NCI-H526 (cell line): ENCODE measurements at places on chromosomes 5 and 9.

DNA sequence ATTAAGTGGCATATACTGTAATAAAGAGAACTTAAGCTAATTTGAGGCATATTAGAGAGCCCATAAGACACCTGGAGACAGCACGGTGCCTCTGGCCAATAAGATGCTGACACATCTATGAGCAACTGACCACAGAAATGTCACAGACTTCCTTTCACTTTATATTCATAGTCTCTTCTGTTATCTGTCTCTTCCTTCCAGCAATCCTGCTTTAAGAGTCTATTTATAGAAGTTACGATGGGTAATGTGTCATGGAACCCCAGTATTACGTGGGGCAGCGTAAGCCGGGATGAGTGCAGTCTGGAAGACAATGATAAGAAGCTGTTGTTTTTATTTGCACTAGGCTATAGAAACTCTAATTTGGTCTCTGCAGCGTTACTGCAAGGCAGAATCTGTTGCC lies 136.8 kb downstream of the CFAP90 start:
- no peak for DNase-seq

- DNase-seq, result no peak
Measured at GRCh38 chr9:89368550-89368949, 50.2 kb downstream of the SECISBP2 start.

GRCh38 chr5:133913413-133914155 lies 54.8 kb downstream of the C5orf15 start:
- no peak for DNase-seq

DNA sequence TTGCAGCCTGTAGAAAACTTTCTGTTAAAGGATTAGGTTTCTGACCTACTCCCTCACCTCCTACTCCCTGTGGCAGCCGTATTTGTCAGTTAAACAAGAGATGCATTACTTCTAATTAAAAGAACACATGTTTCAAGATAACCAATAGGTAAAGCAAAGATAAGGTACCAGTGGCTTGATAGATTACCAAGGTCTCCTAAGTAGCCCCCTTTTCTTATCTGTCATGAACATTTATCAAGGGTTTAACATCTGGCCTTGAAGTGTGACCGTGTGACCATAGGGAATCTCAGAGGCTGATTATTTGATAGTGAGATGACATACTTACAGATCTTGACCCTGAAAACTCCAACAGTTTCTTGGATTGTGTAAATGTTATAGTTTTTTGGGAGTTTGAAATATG lies 764.0 kb upstream of the EDIL3 start:
- DNase-seq, result no peak

DNA sequence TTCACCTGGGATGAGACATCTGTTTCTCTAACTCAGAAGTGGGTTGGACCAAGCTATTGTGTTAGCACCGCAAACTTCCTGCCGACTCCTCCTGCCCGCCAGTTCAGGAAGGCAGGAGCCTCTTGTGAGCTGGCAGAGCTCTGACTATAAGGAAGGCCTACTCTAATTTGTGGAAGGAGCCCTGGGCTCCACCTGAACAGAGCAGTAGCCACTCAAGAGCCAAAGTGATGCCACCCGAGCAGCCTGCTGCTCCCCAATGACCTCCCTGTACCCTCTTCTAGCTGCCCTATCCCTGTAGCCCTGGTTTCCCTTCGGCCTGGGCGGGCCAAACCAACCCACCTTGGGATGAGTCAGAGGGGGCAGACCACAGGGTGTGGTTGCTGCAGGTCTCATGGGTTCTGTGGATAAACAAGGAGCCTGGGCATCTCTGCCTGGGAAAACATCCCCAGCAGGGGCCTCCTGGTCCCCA lies 81.6 kb downstream of the PSD2 start:
- DNase-seq, result no peak

DNA sequence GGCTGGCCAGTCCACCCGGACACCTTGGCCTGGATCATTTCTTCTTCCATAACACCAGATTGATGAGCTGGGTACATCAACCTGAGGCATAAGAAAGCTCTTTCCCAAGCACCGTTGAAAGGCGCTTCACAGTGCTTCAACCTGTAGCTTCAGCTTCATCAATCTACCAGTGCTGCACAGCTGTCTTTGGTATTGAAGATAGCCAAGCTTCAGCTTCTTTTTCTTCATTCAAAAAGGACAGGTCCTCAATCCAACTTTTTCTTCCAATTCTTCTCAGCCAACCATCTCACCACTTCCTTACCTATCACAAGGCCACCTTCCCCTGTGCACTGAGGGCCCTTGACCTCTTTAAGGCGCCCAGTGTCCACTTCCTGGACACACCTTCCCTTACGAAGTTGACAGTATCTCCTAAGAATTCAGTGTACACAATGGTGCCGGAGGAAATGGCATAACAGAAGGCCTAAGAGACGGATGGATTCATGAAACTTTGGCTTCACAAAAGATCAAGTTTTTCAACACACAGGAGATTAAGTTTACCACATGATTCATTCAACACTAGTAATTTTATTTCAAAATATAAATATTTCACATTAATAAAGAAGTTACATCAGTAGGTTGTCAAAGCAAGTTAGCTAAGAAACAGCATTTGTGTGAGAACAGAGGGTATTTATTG lies 1.4 kb upstream of the CTNNAL1 start:
- DNase-seq, result no peak

GRCh38 chr5:90689064-90689463 lies 130.5 kb downstream of the ADGRV1 start:
- no peak for DNase-seq

- DNase-seq, result no peak
Measured at GRCh38 chr9:80866121-80866520, 823.2 kb downstream of the TLE1 start.

DNA sequence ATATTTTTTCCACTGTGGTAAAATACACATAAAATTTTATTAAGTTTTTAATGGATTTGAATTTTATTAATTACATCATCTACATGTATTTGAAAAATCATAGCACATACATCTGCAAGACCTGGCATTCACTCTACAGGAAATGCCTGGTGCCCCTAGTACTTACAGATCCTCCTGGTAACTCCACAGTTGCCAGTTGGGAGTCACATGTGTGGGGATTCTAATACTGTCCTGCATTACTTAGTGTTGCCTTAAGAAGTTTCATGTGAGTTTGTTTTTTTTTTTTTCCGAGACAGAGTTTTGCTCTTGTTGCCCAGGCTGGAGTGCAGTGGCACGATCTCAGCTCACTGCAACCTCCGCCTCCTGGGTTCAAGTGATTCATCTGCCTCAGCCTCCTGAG lies 18.1 kb downstream of the KDM3B start:
- DNase-seq, result no peak

- no peak for DNase-seq
Measured at GRCh38 chr5:4576161-4576748, 563.9 kb upstream of the ADAMTS16 start.

- no peak for DNase-seq
Measured at GRCh38 chr5:50547303-50547702, 106.2 kb upstream of the EMB start.

DNA sequence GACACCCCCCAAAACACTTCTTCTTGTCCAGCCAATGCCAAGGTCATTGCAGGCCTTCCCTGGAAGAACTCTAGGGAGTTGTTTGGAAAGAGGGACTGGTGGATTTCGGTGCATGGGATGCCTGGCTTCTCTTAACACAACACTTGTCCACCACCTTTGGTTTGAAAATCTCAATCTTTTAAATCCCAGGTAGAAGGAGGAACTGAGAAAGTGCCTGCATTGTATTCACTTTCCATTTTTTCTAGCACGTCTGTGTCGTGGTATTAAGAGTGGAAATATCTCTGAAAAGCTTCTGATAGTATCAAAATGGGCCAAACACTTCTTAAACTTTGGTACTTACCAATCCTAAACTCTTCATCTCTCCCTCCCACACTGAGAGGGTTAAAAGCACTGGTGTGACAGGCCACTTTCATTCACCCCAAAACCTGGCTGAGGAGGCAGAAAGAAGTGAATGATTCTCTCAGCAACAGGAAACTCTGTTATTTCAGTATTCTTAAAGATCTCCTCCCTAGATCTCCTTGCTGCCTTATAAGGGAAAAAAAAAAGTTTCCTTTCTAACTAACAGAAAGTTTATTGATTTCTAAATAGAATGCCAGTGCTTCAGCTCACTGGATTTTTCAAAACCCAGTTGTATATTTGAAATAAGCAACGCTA lies 3.9 kb upstream of the NFIB start:
- no peak for DNase-seq

- no peak for DNase-seq
Measured at GRCh38 chr5:162837155-162837554, 600.2 kb upstream of the CCNG1 start.

GRCh38 chr5:14325369-14325768 lies 182.2 kb downstream of the TRIO start:
- DNase-seq, result no peak

- DNase-seq, result no peak
Measured at GRCh38 chr5:177448244-177448950, 1.8 kb downstream of the PRR7 start.

DNA sequence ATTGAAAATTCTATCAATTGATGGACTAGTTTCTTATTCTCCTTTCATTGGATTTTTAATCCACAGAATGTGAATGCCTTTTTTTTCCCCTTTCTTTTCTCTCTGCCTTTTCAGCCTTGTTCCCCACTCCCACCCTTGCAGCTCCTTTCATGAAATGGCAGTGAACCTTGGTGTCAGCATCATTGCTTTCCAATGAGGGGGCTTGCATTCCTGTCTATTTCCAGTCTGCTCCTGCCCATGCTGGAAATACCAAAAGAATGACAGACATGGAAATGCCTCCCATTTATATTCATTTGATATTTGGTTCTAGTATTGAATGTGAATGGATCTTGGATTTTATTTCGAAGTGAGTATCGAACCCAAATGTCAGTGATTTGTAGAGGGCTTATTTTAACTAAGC lies 162.7 kb upstream of the SGCD start:
- no peak for DNase-seq

DNA sequence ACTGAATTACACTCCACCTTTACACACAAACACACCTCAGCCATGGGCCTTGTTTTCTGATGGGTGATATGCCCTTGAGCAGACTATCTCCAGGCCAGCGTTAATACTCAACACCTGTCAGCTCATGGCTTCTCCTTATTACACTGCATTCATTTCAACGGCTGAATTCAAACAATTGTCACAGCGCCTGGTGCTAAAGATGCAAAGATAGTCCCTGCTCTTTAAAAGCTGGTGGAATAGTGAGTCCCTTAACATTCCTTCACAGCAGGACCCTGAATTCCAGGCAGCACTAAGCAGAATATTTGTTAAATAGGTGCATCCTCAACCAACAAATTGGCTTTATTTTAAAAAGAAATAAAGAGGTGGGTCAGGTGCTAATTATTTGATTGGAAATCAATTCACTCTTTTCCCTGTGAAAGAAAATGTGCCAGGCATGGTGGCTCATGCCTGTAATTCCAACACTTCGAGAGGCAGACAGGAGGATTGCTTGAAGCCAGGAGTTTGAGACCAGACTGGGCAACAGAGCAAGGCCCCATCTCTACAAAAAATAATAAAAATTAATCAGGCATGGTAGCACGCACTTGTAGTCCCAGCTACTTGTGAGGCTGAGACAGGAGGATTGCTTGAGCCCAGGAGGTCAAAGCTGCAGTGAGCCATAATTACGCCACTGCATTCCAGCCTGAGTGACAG lies 155.7 kb upstream of the EFNA5 start:
- no peak for DNase-seq

DNA sequence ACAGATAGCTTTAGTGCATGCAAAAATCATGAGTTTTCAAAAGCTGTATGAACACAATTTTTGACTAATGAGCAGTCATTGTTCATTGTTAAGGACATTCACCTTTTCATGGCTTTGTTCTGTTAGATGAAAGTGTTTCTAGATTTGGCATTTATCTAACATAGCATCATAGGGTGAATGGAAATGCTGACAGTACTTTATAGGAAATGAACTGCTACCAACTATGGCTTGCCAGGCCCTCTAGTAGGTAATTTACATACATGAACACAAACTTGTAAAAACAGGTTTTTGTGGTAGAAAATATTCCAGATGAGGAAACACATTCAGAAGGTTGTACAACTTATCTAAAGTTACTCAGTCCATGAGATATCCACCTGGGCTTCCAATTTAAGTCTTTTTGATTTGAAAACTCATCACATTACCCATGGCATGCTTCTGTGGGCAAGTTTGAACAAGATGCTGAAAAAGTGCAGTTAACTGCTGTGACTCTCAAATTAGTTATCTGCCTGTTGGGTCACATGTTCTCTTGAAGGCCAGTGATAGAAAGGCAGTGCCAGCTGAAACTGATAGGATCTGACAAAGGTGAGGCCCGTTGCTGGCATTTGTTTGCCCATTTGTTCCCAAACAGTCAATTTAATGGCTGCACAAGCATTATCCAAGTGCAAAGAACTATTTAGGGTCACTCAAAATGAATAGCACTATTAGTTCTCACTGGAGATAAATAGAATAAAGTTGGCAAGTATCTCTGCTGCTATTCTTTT lies 399.1 kb downstream of the MAN2A1 start:
- no peak for DNase-seq

DNA sequence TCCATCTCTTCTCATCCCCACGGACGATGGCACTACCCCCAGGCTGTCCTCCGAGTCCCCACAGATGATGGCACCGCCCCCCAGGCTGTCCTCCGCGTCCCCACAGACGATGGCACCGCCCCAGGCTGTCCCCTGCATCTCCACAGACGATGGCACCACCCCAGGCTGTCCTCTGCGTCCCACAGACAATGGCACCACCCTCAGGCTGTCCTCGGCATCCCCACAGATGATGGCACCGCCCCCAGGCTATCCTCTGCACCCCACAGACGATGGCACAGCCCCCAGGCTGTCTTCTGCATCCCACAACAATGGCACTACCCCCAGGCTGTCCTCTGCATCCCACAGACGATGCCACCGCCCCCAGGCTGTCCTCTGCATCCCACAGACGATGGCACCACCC lies 57.4 kb upstream of the PTCH1 start:
- DNase-seq, result no peak

GRCh38 chr5:39208471-39208870 lies 10.9 kb downstream of the FYB1 start:
- DNase-seq, result no peak

DNA sequence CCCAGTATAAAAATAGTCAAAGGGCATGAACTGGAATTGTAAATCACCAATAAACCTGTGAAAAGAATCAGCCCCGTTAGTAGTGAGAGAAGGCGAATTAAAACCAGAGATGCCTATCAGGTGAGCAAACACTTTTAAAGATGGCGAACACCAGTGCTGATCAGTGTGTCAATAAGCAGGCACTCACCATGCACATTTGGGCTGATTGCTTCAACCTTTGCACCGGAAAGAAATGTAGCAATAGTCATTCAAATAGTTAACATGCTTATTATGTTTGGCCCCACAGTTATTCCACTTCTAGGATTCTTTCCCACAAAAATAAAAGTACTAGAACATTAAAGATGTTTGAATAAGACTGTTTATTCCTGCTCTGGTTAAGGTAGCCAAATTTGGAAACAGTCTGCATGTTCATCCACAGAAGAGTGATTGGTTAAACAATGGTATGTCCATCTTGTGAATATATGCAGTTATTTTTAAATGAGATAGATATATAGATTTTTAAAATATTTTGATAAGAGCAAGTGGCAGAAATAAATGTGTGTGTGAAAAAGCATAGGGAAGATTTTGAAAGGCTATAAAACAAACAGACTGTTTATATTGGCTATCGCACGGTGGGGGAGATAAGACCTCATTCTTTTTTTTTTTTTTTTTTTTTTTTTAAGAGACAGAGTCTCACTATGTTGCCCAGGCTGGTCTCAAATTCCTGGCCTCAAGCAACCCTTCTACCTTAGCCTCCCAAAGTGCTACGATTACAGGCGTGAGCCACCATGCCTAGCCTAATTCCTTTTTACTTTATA lies 112.2 kb downstream of the PIP5K1B start:
- no peak for DNase-seq

- peak; percentile 8 for DNase-seq
Measured at GRCh38 chr5:135832941-135833920, 1.2 kb upstream of the SLC25A48 start.

- peak; percentile 15 for DNase-seq
Measured at GRCh38 chr5:10059980-10060379, 189.7 kb downstream of the ATPSCKMT start.
